Stimulated activated CD4-positive, alpha-beta T cell treated with anti-CD3 and anti-CD28 coated beads, Interleukin-15, amount 100 ng/mL, for 1 hour (primary cell): ENCODE measurements at places on chromosomes 5 and 9.

DNA sequence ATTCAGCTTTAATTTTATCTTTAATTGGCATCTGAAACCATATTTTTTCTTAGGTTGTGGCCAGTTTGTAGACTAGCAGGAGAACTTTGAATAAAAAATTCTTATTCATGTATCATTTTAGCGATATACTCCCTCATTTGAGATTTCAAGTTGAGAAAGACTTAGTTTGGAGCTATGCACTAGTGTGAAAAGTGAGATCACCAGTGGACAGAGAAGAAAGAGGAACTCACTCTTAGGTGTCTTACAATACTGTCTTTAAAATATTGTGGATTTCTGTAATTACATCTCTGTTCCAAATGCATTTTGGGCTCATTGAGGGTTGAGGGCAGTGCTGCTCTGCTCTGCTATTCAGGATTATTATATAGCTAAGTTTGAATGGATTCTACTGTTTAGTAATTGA lies 54.7 kb downstream of the NAA35 start:
- DNase-seq = no peak

GRCh38 chr5:107915176-107915812 lies 244.6 kb upstream of the EFNA5 start:
- DNase-seq = no peak

GRCh38 chr9:36091026-36091953 lies 45.2 kb upstream of the GLIPR2 start:
- no peak for DNase-seq

DNA sequence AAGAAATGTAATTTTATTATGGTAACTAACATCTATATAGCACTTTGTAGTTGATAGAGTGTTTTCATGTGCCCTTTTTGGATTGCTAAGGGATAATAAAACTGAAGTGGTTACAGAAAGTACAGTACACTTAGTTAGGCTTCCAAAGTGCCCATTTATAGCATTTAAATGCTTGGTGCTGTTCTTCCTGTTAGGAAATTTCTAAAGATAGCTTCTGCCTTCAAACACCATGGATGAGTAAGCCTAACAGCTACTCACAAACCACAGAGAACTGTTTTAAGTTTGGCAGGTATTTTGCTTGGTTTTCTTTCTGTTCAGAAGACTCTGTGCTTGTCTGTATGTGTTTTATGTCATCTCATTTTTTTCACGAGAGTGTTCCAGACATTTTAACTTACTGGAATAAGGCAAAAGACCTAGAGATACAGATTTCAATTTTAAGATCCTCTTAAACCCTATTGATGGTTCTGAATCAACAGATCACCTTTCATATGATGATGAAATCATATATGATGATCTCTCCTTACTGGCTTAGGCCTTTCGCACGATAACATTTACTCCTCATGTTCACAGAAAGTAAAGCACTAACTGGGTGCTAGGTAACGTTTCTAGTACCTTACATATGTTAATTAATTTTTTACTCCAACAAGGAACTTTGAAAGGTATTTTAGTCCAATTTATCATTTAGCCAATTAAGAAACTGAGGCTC lies 4.4 kb downstream of the RIMOC1 start:
- no peak for DNase-seq

GRCh38 chr5:174532455-174533453 lies 191.6 kb upstream of the MSX2 start:
- no peak for DNase-seq

GRCh38 chr5:34501016-34501415 lies 155.1 kb upstream of the RAI14 start:
- DNase-seq = no peak

- DNase-seq = no peak
These were observed 654 bp upstream of the TUT7 start for GRCh38 chr9:86354818-86355309.

- DNase-seq = no peak
These were observed 152.3 kb upstream of the KLF9 start for GRCh38 chr9:70566751-70567150.

DNA sequence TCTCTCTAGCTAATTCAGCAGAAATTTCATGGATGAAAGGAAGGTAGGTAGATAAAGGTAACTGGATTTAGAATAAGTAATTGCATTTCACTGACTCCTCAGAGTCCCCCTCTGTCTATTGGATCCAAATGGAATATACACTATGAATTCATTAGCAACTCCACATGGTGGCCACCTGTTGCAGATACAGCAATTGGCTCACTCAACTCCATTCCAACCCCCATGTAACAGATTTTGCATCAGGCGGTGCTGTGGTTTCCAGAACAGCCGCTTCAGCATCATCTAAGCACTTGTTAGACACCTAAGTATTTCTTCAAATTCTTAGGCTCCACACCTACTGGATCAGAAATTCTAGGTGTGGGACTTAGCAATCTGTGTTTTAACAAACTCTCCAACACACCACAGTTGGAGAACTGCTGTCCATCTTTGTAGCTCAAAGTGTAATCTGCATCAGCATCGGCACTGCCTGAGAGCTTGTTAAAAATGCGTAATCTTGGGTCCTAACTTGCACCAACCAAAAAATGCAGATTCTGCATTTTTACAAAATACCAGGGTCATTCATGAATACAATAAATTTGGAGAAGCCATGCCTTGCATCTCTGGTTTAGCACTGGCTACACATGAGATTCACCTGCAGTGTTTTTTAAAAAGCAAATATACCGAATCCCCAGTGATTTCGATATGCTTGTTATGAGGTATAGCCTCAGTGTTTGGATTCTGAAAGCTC lies 413.8 kb upstream of the CD180 start:
- no peak for DNase-seq

DNA sequence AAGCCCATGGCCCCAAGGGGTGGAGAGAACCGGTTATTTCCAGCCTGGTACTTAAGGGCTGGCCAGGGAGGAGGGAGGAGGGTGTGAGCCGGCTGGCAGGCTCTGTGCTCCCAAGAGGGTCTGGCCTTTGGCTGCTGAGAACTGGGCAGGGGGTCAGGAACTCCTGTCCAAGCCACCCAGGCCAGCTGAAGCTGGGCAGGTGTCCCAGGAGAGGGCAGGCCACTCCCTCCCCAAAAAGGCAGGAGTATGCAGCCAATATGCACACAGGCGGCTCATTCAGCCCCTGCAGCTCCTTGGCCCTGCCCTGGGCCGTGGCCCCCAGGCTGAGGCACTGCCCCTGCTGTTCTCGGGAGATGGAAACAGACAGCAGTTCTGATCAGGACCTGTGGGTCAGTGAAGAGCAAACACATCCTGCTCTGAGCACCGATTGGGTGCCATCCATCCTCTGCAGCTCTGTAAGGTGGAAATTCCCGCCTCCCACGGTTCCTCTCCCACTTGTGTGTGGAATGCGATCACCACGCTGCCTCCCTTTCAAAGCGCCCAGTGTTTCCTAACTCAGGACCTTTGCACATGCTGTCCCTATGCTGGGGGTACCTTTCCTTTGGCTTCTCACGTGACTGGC lies 17.1 kb upstream of the KIF12 start:
- no peak for DNase-seq

DNA sequence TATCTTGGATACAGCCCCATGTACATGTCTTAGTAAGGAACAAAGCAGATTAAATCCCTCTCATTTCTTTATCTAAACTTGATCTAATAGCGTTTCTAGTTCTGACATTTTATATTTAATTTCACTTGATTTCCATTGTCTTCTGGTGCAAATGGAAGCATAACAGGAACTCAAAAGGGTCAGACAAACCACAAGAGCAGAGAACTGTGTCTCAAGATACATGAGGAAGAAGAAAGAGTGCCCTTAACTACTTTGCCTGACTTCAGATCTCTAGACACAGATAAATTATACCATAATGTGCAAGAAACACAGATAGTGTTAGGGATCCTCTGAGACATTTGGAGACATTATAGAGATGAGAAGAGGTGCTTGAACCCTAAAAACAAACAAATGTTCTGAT lies 20.7 kb upstream of the STX17 start:
- DNase-seq = no peak

- no peak for DNase-seq
These were observed 104.8 kb upstream of the SIMC1 start for GRCh38 chr5:176133289-176133870.

DNA sequence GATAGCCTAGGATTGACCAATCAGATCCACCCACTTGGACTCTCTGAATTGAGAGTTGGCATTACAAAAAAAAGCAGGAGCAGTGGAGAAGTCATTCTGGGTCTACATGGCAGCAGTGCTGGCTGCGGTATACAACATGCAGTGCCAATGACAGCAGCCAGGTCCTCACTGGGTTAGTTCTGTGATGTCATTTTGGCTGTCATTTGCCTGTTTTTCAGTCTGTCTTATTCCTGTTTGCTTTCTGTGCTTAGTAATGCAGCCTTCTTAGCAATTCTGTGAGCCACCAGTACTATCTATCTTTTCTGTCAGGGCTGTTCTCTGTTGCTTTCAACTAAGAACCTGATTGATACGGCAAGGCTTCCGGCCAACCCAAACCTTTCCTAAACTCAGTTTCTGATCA lies 471.8 kb downstream of the BNC2 start:
- DNase-seq = no peak

DNA sequence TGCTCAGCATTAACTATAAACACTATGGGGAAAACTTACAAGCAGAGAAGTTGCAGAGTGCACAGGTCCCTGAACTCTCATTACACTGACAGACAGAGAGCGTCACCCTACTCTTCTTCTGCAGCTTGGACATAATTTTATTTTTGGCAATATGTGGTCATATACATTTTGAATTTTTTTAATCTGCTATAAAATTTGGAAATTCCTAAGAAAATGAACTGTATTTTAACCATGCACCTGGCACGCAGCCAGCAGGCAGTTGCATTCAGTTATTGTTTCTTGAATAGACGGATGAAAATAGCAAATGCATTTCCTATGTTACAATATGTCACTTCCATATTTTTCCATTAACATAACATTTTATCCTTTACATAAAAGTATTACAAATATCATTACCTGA lies 100.2 kb downstream of the SLC25A46 start:
- no peak for DNase-seq

GRCh38 chr5:62306896-62307689 lies 1.1 kb downstream of the KIF2A start:
- peak; percentile 19 for DNase-seq

- DNase-seq = no peak
These were observed 15.3 kb downstream of the CDO1 start for GRCh38 chr5:115801152-115801551.

DNA sequence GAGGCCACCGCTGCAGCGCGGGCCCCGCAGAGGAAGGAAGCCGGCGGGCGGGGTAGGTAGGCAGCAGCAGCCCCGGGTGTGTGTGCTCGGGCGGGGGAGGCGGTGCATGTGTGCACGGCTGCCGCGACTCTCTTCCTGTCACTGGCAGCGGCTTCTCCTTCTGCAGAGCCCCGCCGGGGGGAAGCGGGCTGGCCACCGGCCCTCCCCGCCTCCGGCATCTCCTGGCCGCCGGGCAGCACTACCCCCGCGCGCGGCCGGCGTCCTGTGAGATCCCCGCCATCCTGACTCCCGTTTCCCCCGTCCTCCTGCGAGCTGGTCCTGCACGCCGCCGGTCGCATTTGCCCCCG lies 315 bp downstream of the PIK3R1 start:
- no peak for DNase-seq

GRCh38 chr5:160520609-160521391 lies 99.1 kb downstream of the PTTG1 start:
- no peak for DNase-seq

GRCh38 chr5:111234125-111234524 lies 9.9 kb downstream of the CAMK4 start:
- DNase-seq = no peak

GRCh38 chr5:142445266-142445665 lies 120.4 kb upstream of the SPRY4 start:
- no peak for DNase-seq

GRCh38 chr9:123422635-123423310 lies 66.8 kb downstream of the CRB2 start:
- no peak for DNase-seq

DNA sequence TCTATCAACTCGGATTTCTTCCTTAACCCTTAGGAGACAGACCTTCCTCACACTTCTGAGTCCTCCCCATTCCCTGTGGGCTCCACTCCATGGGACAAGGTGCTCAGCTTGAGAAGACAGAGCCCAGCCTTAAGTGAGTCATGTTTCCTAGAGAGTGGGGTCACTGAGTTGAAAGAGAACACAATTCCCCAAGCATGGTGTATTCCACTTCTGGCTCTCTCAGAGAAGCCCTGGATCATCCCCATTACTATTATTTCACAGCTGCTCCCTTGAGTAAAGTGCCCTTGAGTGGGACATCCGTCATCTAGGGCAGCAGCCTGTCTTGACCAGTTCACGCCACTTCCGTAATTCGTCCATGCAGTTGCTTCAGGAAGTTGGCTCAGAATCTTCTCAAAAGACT lies 604.8 kb downstream of the BNC2 start:
- DNase-seq = no peak
